ENCODE measurements at places on chromosomes 13 and 19.

DNA sequence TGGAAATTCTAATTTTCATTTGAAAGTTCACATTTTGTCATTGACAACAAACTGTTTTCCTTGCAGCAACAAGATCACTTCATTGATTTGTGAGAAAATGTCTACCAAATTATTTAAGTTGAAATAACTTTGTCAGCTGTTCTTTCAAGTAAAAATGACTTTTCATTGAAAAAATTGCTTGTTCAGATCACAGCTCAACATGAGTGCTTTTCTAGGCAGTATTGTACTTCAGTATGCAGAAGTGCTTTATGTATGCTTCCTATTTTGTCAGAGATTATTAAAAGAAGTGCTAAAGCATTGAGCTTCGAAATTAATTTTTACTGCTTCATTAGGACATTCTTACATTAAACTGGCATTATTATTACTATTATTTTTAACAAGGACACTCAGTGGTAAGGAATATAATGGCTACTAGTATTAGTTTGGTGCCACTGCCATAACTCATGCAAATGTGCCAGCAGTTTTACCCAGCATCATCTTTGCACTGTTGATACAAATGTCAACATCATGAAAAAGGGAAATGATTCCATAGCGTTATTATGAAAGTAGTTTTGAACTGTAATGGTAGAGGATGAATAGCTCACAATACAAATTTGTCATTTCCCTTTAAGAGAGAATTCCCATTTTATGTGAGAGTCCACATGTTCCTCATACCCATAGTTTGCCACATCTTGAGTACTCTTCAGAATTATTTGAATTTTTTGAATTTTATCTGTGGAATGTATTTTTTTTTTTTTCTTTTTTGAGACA lies 2.6 kb downstream of the BRCA2 start:
- no peak for DNase-seq

DNA sequence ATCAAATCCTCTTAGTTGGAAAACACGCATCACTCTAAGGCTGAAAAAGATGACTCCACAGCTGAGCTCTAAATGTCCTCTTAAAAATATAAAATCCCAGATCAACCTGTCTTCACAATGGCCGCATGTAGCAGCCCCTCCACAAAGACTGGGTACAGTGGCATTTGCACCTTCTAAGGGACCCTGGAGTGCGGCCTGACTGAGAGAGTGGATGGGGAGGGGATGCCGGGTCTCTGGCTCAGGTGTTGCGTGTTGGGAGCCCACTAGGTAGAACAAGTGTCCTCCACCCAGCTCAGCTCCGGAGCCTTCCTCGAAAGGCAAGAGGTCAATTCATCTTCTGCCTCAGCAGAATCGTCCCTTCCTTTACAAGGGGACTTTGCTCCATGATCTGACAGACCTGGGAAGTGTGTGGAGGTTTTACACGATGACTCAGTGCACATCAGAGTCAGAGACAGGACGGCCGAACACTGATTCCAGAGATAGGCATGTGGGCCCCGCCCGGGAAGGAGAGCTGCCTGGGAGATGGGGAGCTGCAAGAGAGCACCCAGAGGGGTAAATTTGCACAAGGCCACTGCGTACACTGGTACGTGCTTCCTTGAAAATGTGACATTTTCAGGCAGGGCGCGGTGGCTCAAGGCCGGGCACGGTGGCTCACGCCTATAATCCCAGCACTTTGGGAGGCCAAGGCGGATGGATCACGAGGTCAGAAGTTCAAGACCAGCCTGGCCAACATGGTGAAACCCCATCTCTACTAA lies 23.5 kb upstream of the SLC15A1 start:
- DNase-seq: peak; percentile 43

DNA sequence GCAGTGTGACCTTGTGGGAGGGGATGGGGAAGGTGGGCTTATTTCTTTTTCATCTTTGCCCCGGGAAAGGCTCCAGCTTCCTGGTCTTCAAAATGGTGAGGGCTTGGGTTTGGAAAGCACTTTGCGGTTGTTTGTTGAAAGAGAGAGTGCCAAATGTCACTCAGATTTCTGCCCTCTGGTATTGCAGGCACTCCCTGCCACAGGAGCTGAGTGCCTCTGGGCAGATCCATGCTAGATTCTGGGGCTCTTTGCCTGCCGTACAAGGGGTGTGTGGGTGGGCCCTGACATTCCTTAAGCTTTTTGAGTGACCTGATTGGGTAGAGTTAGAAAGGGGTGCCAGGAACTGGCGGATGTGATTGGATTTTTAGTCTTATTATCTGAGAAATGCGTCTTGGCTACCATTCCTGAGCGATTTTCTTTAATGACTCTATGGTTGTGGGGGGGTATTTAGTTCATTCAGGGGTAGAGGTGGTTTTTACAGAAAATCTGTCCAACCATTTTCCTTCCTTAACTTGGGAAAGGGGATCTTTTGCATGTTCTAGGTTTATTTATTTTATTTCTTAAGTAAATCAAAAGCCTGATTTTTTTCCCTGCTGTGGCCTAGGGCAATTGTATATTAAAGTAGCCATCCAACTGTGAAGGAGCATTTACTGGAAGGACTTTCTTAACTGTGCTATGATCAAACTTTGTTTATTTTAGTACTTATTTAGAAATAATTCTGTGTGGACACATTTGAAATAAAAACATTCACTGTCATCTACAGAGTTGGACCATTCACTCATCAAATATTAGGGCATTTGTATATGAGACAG lies 3.2 kb downstream of the ARHGAP35 start:
- DNase-seq: peak; percentile 74

GRCh38 chr19:38718747-38719543 lies 25.3 kb downstream of the CAPN12 start:
- peak; percentile 71 for DNase-seq

GRCh38 chr19:56596676-56597075 lies 1.6 kb downstream of the ZNF71 start:
- no peak for DNase-seq

GRCh38 chr19:13764821-13765394 lies 586 bp downstream of the MRI1 start:
- DNase-seq: no peak

- DNase-seq: no peak
These were observed 1078.7 kb upstream of the ATXN8OS start for GRCh38 chr13:69028936-69029335.

DNA sequence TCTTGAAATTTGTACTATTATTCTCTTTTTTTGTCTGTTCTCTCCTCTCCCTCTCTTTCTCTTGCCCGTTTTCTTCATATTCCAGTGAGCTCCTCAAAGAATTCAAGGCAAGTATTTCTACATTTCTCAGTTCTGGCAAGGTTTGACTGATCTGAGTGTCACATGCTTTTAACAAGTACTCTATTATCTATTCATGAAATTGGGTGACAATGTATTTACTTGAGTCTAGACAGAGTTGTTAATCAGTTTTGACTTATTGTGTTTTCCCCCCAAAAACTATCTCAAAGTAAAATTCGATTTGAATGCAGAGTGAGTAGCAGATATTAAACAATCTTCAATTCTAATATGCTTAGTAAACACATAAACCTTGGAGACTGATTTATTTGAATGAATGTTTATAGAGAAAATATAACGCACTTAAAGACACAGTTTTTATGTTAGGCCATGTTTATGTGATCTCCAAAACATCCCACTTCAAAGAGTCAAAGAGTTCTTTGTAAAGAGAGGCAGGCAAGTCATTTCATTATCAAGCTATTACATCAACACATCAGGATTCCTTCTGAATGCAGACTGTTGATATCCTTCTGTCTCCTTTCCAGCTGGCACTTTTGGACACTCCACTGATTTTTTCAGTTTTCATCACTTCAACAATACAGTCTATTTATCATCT lies 166.6 kb downstream of the SLITRK6 start:
- no peak for DNase-seq

DNA sequence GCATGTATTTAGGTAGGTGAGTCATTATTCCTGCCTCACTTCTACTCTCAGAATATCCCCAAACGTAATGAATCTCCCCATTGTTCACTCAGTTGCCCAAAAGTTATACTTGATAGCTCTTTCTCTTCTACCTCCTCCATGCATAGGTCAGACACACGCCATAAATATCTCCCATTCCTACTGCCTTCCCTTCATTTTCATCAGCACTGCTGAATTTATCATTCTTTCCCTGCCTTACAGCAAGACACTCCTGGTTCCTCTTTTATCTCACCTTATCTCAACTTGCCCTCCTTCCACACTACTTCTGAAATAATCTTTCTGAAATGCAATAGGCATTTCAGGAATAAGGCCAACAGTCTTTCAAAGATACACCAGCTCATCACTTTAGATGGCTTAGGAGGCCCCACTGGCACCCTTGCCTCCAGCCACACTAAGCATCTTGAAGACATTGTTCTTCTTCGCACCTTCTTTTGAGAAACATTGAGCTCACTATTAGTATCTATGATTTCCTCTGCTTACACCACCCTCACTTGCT lies 333.9 kb downstream of the MYO16 start:
- no peak for DNase-seq

DNA sequence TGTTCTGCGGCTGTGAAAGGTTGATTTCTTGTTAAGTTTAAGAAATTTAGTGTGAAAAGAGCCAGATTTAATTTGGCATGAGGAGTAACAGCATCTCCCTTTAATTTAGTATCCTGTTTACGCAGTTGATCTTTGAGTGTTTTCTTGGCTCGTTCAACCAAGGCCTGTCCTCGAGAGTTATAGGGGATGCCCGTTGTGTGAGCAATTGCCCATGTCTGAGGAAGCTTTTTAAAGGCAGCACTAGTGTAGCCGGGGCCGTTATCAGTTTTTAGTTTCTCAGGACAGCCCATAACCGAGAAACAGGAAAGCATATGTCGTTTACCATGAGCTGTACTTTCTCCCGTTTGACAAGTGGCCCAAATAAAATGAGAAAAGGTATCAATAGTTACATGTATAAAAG lies 47.5 kb upstream of the ZNF43 start:
- no peak for DNase-seq

- DNase-seq: no peak
These were observed 1001.7 kb downstream of the PCDH17 start for GRCh38 chr13:58633226-58633625.

DNA sequence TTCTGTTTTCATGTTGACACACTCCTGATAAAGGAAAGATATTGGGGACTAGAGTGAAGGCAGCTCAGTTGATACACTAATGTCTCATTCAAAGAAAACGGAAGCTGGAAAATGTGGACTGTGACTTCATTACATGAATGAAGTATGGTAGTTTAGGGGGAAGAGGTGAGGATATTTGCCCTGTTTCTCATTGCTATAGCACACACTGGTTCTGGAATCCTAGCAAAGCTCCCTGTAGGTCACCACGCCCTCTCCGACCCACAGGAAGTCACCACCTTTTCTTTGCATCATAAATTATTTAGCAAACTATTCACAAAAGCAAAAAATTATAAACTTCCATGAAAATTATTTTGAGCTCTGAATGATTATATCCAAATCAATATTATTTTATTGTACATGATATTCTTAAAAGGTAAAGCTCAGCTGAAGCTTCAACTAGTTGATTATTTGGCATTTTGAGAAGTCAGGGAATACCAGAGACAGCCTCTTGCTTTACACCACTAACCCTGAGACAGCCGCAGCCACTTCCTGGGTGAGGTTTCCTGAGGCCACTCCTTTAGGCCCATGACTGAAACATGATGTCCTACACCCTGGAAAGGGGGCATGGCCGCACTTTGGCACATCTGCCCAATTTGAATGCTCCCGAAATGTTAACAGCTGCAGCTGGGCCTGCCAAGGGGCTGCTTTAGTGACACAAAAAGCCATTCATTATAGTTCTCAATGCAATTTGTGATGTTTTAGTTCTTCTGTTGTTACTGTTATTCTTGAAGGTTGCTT lies 50.0 kb upstream of the WDFY2 start:
- DNase-seq: no peak

DNA sequence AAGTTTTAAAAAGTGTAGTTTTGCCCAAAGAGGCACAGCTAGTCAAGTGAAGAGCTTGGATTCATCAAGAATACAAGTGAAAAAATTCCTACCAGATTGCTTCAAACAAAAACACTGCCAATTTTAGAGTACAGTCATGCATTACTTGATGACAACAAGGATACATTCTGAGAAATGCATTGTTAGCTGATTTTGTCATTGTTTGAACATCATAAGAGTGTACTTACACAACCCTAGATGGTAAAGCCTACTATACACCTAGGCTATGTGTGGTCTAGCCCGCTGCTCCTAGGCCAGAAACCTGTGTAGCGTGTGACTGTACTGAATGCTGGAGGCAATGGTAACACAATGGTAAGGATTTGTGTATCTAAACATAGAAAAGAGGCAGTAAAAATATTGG lies 41.1 kb downstream of the TMTC4 start:
- DNase-seq: no peak

DNA sequence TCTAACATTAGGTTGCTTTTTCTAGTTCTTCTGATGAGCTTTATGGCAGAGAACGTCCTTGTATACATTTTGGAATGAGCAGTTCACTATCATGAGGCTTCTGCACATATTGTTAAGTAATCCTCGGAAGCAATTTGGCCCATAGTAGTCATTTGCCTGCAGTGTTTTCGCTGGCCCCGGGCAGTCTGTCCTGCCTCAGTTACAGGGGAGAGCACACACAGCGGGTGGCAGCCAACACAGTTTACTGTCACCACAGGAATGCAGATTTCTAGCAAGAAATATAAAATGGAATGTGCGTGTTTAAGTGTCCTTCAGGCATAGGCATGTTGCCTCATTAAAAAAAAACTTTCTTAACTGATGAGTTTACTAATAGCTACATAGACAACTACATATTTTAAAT lies 71.5 kb upstream of the GJB6 start:
- DNase-seq: no peak

- no peak for DNase-seq
These were observed 61.2 kb downstream of the RFC3 start for GRCh38 chr13:33879118-33879517.

DNA sequence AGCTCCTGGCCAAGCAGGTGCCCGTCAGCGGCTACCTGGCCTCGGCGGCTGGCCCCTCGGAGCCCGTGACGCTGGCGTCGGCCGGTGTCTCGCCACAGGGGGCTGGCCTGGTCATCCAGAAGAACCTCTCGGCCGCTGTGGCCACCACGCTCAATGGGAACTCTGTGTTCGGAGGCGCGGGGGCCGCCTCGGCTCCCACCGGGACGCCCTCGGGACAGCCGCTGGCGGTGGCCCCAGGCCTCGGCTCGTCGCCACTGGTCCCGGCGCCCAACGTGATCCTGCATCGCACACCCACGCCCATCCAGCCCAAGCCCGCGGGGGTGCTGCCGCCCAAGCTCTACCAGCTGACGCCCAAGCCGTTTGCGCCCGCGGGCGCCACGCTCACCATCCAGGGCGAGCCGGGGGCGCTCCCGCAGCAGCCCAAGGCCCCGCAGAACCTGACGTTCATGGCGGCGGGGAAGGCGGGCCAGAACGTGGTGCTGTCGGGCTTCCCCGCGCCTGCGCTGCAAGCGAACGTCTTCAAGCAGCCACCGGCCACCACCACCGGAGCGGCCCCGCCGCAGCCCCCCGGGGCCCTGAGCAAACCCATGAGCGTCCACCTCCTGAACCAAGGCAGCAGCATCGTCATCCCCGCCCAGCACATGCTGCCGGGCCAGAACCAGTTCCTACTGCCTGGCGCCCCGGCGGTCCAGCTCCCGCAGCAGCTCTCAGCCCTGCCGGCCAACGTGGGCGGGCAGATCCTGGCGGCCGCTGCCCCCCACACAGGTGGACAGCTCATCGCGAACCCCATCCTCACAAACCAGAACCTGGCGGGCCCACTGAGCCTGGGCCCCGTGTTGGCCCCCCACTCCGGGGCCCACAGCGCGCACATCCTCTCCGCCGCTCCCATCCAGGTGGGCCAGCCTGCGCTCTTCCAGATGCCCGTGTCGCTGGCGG lies 33.0 kb upstream of the EHD2 start:
- no peak for DNase-seq
